CD4-positive, alpha-beta T cell treated with Interleukin-17A for 4 hours (primary cell): ENCODE measurements at places on chromosomes 12 and 14.

GRCh38 chr14:34883954-34884353 is 8.8 kb upstream of the BAZ1A start:
- no peak for DNase-seq

DNA sequence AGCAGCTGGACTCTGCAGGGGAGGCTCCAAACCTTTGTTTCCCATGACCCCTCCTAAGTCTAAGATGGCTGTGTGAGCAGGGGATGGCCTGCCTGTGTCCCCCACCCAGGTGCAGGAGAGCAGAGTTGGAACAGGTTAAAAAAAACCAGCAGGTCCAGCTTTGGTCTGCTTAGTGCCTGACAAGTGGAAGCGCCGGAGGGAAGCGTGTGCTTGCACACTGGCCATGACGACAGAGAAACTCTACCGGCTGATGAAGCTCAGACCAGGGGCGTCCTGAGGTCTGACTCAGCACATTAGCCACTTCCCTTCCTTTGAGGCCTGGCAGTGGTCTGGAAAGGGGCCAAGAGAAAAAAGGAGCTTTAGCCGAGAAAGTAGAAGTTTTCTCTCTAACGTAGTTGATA is 280.1 kb downstream of the VRK1 start:
- peak; percentile 11 for DNase-seq

GRCh38 chr14:57549765-57550420 is 56.2 kb upstream of the CCDC198 start:
- no peak for DNase-seq

GRCh38 chr12:112823582-112824149 is 32.1 kb downstream of the RPH3A start:
- DNase-seq = no peak

DNA sequence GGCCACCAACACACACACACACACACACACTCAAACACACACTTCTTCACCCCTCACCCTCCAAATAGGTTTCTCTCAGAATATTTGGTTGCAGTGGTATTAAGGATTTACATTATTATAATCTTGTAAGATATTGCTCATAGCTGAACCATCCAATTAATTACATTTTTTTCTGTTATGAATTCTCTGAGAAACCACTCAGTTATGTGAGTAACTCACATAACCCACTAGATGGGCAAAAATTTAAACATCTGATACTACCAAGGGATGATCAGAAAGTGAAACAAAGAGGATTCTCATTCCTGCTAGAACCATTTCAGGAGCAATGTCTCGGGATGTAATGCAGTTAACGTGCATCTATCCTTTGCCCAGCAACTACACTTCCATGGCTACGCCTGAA is 31.6 kb downstream of the TMTC1 start:
- DNase-seq = no peak

DNA sequence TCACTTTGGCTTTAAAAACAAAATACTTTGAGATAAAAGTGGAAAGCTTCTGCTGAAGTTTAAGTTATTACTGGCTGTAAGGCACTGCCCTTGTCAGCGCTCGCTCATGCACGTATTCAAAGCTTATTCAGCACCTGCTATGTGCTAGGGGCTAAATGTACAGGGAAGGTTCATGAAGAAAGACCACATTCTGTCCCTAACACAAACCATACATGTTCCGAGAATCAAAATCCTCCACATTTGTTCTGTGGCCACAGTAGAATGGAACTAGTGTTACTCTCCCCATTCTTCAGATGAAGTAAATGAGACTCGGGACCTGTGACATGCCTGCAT is 33.8 kb upstream of the GPR68 start:
- no peak for DNase-seq

- DNase-seq = no peak
These were observed 9.1 kb upstream of the CCDC198 start for GRCh38 chr14:57502586-57503254.

DNA sequence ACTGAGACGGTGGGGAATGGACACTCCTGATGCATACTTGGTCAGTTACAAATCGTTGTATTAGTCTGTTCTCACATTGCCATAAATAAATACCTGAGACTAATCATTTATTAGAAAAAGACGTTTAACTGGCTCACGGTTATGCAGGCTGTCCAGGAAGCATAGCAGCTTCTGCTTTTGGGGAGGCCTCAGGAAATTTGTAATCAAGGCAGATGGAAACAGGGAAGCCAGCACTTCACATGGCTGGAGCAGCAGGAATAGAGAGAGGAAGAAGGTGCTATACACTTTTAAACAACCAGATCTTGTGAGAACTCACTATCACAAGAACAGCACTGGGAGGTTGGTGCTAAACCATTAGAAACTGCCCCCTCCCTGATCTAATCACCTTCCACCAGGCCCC is 418.2 kb downstream of the FLRT2 start:
- DNase-seq = no peak

DNA sequence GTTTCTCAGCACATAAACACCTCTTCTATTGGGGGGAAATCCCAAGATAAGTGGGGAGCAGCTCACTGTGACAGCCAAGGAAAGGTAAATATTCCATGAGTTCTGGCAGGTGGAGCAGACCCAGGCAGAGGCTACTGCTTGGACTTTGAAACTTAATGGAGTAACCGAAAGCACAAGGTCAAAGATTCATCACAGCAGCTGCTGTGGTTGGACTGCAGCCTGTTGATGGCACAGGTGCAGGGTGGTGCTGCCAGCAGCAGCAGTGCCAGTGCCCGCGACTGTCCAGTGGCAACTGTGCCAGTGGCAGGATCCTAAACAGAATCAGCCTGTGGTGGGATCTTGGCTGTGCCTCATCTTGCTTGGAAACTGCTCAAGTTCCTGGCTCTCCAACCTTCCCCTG is 81.4 kb upstream of the ARID2 start:
- no peak for DNase-seq

DNA sequence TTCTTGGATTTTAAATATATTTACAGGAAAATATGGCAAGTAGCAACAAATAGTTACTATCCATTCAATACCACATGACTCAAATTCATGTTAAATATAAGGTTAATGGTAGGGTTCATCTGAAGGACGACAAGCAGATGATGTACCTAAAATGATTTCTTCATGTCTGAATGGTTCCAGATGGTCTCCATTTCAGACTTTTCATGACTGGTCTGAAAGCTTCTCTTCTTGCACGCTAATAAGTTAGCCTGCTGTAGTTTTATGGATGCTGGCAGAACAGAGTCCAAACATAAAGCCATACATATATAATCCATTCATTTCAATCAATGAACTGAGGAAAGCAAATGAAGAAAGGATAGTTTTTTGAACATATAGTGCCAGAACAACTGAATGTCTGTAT is 257.0 kb upstream of the MGAT4C start:
- no peak for DNase-seq

- DNase-seq = peak; percentile 57
These were observed 74.2 kb upstream of the NAP1L1 start for GRCh38 chr12:76158518-76159321.

DNA sequence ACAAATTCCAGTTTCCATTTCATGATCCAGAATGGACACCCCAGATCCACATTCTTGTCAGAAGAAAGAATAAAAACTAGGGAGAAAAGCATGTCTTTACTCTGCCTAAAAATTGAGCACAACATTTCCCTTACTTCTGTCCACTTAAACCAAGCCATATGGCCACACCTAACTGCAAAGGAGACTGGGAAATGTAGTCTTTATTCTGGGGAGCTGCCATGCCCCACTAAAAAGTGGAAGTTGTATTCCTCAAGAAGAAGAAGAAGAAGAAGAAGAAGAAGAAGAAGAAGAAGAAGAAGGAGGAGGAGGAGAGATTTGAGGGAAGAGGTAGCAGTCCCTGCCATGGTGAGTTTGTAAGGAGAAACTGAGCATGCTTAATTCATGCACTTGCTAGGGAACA is 84.5 kb downstream of the GPR65 start:
- DNase-seq = no peak

GRCh38 chr14:100572543-100572942 is 14.7 kb downstream of the BEGAIN start:
- DNase-seq = no peak

DNA sequence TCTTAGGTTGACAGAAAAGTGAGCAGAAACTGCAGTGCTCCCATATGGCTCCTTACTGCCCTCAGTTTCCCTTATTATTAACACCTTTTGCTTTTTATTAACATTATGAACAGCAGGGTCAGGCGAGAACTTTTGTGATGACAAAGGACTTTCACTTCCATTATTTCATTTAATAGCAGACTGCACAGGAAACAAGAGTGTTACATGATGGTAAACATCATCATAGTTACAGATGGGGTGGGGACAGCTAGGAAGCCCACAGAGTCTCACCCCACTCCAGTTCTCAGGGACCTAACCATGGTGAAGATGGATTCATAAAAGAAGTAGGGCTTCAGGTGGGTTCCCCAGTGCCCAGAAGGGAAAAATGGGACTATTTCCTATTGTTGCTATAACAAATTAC is 110.1 kb upstream of the PELI2 start:
- no peak for DNase-seq

DNA sequence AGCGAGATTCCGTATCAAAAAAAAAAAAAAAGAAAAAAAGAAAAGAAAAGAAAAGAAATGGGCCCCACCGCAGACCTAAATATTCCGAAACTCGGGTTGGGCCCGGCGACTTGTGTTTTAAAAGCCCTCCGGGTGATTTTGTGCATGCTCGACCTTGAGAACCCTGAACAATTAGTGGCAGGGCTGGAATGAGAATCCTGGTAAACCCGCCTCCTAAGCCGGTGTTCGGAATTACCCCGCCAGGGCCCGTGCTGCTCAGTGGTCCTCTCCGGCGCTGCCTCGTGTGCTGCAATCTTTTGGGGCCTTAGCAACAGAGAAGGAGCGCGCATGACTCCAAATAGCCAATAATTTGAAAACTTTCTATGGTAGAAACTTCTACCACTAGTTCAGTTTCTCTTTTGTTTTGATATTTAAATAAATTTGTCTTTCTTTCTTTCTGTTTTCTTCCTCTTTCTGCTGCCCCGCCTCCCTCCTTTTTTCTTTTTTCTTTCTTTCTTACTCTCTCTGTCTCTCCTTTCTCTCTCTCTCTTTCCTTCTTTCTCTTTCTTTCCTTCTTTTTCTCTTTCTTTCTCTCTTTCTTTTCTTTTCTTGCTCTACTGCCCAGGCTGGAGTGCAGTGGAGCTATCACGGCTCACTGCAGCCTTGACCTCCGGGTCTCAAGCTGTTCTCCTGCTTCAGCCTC is 1.5 kb upstream of the GALNT6 start:
- DNase-seq = peak; percentile 33

DNA sequence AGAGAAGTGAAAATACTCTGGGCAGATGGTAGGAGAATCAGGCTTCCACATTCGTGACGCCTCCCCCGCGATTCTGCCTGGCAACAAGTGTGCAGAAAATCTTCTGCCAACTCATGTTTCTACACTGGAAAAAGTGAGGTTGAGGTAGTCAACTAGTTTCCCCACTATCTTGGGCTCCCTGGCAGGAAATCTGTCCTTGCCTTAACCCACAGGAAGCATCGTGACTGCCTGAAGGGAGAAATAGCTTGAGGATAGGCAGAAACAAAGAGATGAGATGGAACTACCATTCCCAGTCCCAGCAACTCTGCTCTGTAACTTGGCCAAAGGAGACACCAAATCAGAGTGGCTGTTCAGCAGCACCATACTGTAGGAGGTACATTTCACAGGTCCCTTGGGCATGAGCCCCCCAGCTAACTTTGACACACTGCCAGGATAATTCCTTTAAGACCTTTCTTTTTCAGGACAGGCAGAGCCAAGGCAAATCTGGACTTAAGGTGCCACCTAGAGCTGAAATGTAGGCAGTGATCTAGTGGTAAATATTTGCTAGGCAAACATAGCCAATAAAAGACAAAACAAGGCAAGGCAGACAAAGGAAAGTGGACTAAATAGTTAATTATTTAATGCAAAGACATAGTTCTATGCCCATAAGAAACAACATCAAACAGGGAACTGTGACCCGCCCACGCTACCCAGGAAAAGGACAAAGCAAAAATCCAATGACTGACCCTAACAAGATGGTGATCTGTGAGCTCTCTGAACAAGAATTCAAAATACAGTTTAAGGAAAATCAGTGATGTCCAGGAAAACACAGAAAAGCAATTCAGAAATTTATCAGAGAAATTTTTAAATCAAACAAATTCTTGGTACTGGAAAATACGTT is 205.1 kb downstream of the PTPRO start:
- no peak for DNase-seq

DNA sequence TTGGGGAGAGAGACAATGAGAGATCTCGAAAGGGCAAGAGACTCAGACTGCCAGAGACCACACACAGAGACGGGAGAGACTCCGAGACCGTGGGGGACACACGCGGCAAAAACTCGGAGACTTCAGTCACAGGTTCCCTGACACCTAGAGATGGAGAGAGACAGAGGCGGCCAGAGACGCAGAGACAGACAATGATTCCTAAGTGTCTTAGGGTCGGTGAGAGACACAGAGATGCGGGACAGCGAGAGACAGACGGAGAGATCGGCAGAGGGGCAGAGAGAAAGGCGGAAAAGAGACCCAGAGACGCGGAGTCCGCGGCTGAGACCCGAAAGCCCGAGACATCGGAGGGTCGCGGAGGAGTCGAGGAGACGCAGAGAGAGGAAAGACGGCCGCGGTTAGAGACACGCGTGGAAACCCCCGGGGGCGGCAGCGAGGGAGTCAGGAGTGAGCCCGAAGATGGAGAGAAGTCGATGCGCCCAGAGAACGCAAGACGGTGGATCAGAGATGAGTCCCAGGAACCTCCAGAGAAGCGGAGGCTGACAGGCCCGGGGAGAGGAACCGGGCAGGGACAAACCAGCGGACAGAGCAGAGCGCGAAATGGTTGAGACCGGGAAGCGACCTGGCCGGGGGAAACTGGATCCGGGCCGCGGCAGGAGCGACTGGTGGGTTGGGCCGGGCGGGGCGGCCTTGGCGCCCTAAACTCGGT is 7.8 kb downstream of the LHX5 start:
- DNase-seq = no peak

DNA sequence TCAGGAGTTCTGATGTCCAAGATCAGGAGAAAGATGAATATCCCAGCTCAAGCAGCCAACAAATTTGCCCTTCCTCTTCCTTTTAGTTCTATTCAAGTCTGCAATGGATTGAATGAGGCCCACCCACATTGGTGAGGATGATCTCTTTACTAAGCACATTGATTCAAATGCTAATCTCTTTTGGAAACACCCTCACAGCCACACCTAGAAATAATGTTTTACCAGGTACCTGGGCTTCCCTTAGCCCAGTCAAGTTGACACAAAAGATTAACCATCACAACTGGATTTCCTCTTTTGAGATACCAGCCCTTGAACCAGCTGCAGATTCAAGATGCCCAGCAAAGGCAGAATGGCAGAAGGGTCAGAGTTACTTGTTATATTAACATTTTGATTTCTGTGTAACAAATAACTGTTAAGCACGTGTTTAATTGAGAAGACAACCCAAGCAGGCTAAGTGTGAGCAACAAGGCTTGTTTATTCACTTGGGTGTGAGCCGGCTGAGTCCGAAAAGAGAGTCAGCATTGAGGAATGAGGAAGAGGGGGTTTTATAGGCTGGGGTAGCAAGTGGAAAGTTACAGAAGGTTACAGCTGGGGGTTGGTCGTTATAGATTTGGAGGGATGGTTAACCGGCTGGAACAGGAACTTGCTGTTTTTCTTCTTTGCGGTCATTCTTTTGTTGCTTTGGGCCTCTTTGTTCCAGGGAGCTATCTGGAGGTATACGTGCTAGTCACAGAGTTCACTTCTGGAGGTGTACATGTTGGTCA is 180.3 kb downstream of the EMP1 start:
- no peak for DNase-seq
